ENCODE measurements at places on chromosomes 4 and X.

DNA sequence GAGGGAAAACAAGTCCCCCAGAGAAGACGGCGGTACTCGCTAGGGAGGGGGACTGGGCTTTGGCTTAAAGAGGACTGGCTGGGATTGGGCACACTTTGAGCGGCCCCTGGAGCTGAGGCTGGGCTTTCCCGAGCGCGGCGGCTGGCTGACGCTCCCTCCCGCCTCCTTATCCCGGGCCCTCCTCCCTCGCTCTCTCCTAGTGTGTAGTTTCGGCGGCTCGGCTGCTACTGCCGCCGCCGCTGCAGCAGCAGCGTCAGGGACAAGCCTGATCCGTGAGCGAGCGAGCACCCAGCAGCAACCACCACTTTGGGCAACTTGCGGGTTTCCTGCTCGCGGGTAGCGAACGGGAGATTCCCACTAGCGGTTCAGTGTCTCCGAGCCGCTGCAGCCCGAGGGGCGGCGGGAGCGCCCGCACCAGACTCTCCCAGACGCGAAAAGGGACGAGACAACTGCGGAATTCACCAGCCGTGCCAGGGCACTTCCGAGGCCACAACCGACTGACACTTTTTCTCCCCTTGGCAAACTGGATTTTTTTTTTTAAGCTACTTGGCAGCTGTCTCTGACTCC lies 632 bp upstream of the PCDH7 start:
- DNase-seq = no peak

DNA sequence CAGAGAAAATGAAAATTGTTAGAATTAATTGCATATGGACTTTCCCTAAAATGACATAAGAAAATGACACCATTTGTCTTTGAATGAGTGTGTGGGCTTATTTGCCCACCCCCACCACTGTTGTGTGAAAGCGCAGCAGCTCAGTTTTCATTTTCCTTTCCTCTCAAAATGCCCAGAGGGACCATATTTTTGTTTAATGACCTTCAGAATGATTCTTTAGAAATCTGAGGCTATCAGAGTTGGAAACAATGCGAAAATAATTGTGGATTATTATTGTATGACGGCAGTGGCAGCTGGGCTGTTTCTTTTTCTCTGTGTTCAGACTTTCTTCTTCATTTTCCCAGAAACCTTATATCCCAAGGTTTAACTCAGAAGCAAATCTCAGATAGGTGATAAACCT lies 44.6 kb upstream of the TEX13A start:
- DNase-seq = no peak

DNA sequence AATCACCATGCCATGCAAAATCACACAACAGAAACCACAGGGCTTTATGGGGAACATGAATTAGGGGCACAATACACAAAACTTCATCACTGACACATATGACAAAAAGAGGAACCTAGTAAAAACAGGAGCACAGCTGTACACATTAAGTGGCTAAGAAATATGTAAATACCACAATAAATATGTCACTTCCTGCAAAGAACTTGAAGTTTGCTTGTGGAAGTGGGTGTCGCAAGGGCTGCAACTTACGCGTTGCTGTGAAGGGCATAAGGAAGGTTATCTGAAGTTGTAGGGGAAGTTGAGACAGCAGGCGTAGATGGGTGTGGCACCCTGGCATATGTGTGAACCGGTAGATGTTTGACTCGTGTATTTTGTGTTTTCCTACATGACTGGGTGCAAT lies 42.4 kb downstream of the CLCN4 start:
- peak; percentile 89 for DNase-seq

DNA sequence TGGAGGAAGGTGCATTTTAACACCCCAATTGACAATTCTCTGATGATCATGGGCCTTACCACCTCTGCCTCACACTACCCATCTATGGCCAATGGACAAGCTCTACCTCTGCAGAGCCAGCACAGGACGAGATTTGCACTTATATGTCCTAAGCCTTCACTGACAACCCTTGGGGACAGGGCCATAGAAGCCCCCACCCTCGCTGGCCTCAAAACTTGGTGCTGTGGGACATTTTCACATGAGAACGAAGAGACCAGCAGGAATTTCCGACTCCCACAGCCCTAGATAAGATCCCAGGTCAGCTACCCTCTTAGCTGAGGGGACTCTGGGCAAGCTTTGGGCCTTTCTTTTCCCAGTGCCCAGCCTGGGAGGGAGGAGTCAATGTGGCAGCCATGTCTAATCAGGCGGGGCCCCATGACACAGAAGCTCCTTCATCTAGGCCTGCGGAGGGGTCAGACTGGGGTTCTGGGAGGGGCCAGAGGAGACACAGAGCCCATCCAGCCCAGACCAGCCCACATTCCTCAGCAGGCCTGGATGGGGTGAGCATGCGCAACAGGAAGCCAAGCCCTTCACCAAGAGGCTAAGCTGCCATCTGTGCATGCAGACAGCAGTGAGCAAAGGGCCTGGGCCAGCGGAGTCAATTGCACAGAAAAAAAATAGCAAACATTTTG lies 12.1 kb downstream of the PJA1 start:
- DNase-seq = no peak

GRCh38 chr4:4480205-4480604 lies 61.6 kb downstream of the STX18 start:
- no peak for DNase-seq

- DNase-seq = no peak
These were observed 130.3 kb downstream of the ATP10D start for GRCh38 chr4:47615385-47615784.

- no peak for DNase-seq
These were observed 258.3 kb downstream of the FRMPD4 start for GRCh38 chrX:12396584-12396983.

- DNase-seq = no peak
These were observed 352.8 kb downstream of the SPRY1 start for GRCh38 chr4:123749383-123749782.

DNA sequence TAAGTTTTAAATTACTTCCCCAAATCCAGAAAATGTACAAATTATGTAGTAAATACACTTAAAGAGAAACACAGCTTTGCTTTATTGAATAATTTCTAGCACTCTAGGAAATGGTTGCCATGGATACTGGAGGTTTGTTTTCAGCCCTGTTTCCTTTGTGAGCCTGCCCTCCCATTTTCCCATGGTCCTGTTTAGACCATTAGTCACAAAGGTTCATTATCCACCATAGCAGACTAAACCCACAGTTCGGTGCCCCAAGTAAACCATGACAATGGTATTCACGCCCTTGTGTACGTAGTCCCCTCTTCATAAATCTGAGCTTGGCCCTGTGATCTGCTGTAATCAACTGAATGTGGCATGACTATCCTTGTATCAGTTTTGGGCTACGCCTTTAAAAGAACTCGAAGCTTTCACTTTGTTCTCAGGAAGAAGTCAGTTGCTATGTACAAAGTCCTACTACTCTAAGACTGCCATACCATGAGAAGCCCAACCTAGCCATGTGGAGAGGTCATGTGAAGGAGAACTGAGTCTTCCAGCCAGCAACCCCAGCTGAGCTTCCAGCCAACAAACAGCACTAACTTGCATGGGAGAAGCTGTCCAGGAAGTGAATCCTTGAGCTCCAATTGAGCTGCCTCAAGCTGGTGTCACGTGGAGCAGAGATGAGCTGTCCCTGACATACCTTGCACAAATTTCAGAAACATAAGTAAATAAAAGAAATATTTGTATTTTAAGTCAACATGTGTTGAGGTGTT lies 300.4 kb downstream of the LDB2 start:
- no peak for DNase-seq

DNA sequence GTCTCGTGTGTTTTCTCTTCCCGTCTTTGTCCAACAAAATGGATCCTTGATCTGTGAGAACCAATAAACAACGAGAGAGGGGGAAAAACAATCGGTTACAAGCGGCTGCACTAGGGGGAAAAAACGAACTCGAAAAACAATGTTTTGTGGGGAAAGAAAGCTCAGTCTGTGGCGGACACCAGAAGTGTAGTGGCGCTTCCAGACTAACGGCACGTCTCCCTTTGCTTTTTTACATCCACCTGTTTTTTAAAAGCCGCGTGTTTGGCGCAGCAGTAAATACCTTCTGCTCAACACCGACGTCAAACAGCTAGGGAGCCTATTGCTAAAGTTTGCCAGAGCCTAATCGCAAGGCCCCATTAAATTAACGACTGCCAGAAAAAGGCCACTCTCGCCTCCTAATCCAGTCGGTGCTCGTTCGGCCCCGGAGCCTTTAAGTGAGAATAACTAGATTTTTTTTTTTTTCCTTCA lies 3.3 kb downstream of the NKX6-1 start:
- no peak for DNase-seq

DNA sequence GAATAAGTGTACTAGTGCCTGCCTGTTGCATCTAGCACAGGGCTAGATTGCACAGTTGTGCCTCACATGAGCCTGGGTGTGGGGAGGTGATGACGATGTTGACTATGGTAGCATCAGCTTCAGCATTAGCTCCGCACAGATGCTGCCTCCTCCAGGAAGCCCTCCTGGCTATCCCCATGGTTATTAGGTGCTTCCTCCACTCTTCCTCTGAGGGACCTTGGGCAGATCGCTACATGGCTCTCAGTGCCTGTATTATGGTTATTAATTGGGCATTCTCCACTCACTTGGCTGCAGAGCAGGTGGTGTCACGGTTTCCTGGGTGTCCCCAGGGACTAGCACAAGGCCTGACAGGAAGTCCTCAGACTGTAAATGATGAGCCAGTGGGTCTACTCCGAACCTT lies 325.6 kb downstream of the ARHGAP10 start:
- DNase-seq = no peak

GRCh38 chrX:153714256-153714655 lies 9.9 kb downstream of the BCAP31 start:
- peak; percentile 43 for DNase-seq

DNA sequence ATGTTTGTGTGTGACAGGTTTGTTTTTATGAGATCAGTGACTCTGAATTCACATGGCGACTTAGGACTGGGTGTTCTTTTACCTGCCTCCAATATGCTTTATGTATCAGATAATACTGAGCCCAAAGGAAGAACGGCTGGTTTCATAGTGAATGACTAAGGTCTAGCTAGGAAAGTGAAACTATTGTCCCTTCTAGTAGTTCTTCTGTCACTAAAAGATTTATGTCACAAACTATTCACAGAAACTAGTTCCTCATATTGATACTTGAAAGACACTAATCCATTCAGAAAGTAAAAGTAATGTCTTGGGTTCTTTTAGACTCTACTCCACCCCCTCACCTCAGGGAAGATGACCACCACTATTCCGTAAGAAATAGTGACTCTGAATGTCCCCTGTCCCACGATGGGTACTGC lies 81.7 kb downstream of the EGF start:
- peak; percentile 16 for DNase-seq

DNA sequence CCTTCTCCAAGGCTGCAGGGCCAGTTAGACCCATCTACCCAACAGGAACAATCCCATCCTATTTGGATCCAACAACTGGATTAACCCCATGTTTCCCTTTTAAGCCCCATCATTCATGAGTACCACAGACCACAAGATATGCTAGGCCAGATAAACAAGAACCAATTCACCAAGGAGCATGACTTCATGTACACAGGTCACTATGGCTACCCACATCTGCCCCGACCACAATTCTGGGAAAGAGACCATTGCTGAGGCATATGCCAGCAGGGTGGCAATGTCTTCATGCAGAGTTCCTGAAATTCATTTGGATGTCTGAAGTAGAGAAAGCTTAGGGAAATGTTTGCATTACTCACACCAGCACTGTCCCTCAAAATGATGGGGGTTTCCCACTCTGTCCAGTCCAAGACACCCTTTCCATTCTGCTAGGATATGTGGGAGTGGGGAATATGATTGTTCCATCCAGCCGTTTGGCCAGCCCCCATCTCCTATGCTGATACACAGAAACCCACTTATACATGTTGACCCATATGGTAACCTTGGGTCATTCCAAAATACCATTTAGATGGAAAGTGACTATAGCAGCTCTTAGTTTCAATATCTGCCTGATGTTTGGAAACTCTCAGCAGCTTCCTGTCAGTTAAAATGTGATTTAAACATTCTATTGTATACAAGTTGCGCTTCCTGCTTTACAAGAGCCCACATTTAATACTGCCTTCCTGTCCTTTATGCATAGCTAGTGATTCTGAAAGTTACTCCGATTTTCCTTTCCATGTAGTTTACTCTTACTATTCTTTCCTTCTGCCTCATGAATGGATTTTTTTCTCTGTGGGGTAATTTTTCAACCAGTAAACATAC lies 129.0 kb downstream of the AMMECR1 start:
- peak; percentile 2 for DNase-seq

GRCh38 chr4:2298532-2298991 lies 36.7 kb upstream of the MXD4 start:
- no peak for DNase-seq

DNA sequence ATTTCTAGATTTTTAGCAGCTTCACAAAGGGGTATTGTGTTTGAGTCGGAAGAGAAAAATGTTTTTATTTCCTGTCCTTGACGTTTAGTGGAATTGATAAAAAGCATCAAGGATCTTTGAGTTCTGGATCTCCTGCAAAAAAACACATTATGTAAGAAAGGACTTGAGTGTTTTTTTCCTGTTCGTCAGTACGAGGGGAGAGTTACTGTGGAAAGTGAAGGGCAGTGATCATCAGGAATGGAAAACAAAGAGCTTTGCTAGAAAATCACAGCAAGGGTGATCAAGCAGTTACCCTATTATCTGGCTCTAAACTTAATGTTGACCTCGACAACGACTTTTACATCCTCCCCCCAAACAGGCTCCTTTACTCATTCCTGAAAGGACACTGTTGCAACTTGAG lies 7.3 kb downstream of the LIMCH1 start:
- DNase-seq = no peak

GRCh38 chrX:129958083-129958465 lies 24.4 kb upstream of the BCORL1 start:
- no peak for DNase-seq

DNA sequence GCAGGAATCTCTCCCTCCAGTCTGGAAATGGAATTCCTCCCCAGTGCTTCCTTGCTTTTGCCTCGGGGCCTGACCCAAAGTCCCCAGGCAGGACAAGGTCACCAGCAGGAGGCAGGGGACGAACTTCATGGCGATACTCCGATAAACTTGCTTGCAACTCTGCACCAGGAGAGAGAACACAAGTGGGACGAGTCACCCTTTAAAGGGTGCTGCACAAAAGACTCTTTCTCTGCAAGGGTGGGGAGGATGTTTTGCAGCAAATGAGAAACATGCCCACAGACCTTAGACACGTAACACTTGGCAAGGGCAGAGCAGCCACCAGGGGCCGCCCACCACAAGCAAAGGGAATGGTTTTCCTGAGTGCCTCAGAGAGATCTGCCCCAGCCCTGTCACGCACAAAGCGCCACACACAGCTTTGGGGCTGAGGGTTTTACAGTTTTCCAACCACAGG lies at the start of gene FGFBP2:
TSS of gene FGFBP2 (minus strand) at position 175 of the 451 bp plus-strand sequence. CDS start at position 129, 46 bp downstream.
- DNase-seq = peak; percentile 54

- DNase-seq = no peak
These were observed 20.2 kb downstream of the TLR10 start for GRCh38 chr4:38762560-38762959.
